ENCODE measurements at places on chromosomes 6 and 20. TPM values are rescaled to one million over a fixed set of nuclear protein-coding genes. Genes with fewer than 3 reads are reported as not detected.

DNA sequence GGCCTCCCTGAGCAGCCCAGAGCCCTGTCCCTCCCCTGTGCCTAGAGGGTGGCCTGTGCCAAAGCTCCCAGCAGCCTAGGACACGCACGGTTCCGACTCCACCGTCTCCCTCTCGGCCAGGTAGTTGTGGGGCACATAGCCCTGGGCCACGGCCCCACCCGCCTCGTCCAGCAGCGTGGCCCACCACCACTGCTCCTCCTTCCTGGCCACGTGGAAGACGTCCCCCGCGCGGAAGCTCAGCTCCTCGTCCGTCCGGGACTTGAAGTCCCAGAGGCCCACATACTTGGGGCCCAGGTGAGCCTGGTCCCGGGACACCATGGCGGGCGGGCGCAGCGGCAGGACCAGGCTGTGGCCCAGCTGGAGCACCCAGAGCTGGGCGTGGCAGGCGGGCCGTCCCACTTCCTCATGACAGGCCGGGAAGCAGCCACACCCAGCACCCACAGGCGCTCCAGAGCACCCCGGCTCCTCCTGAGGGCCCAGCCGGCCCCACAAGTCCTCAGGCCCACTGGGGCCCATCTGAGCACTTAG lies at the start of gene PTK6:
Gene PTK6, minus strand, starts transcription at position 380 of the 528 bp plus-strand sequence. Its CDS starts 62 bp downstream, at position 318.
- peaks cover 33% of the 10 kb centered on the region for H3K4me1 ChIP-seq
- H3K4me3 ChIP-seq: peak within 1 kb of the TSS; percentile 59
- no peaks in the 10 kb centered on the region for H3K36me3 ChIP-seq
- H3K27ac ChIP-seq: peak within 1 kb of the TSS; percentile 73
- DNase-seq: no peak

DNA sequence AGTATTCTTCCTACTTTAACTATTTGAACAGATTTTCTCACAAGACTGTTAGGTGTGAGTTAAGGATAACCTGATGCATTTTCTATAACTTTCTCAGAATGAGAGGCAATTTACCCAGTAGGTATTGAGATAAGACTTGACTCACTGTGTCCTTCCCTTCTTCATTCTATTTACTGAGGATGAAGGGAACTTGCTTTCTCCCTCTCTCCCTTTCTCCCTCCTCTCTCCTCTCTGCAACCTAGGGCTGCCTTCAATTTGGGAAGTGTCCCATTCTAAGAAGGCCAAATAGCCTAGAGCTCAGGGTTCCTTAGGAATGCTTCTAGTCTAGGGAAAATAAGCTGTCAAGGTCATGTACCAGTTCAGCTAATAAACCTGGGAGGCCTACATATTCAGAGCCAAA lies 3.2 kb downstream of the ECHDC1 start:
- H3K27me3 ChIP-seq: no peaks in the 10 kb centered on the region
- no peak for DNase-seq
- no peaks in the 10 kb centered on the region for H3K36me3 ChIP-seq
- no peak overlapping the region for H3K4me3 ChIP-seq
- H3K27ac ChIP-seq: no peak overlapping the region
- peaks cover 28% of the 10 kb centered on the region for H3K4me1 ChIP-seq

DNA sequence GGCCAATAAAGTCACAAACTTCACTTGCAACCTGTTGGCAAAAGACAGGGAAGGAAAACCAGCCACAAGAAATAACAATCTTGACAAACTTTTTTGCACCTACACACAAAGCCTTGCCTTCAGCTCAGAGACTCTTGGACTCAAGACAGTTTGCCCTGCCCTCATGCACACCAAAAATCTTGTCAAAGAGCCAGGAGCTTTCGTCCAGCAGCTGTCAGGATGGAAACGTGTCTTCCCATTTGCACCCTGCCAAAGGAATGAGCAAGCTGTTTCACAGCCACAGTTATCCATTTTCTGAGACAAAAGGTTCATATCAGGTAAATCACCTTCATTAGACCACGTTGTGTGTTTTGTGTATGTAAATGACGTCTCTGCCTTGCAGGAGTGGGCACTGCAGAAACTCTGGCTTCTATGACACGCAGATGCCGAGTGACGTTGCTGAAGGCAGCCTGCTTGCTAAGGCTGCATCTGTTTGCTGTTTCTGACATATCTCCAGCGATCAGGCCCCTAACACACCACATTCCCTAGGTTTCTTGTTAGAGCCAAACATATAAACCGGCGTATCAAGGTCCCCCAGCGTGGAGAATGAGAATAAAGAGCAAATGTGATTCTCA lies 193.4 kb downstream of the SYNDIG1 start:
- H3K36me3 ChIP-seq: no peaks in the 10 kb centered on the region
- H3K27me3 ChIP-seq: no peaks in the 10 kb centered on the region
- H3K27ac ChIP-seq: no peak overlapping the region
- no peak for DNase-seq

VGLL2 gene
- total RNA-seq: not detected

GRCh38 chr20:23265226-23265625 lies 85.4 kb upstream of the NXT1 start:
- H3K27ac ChIP-seq: no peak overlapping the region
- no peak for DNase-seq
- no peak overlapping the region for H3K4me3 ChIP-seq
- no peaks in the 10 kb centered on the region for H3K4me1 ChIP-seq
- H3K27me3 ChIP-seq: no peaks in the 10 kb centered on the region

DNA sequence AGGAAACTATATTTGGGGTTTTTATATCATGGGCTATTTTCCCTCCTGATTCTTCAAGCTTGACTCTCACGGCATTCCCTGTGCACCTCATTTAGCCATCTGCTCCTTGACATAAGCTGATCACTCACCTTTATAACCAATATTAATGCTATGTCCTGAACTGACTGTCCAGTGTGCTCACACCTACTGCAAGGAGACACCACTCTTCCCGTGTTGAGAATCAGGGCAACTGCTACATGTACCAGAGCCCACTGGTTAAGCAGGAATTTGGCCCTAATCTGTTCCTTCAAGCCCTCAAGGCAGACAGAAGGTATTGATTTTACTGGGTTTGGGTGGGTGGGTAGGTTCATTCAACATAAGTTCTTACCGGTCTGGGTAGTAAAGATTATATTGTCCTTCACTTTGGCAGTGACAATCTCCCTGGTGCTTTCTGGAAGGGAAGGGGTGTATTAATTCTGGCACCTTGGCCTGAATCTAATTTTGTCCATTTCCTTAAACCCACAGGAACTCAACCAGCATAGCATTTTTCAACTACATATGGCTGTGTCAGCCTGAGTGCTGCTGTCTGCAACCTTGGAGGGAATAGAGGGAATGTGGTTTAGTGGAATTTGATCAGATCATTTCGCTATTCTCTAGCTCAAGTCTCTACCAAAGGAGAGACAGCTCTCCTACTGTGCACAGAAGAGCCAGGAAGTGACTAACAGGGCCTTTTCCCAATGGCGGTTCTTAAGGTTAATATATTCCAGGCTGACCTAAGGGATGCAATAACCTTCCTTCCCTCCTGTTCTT lies 293.2 kb downstream of the BTBD9 start:
- no peak overlapping the region for H3K4me3 ChIP-seq
- no peaks in the 10 kb centered on the region for H3K4me1 ChIP-seq
- H3K27me3 ChIP-seq: no peaks in the 10 kb centered on the region
- no peak overlapping the region for H3K27ac ChIP-seq

MAK gene
- total RNA-seq: 0.73 TPM

DNA sequence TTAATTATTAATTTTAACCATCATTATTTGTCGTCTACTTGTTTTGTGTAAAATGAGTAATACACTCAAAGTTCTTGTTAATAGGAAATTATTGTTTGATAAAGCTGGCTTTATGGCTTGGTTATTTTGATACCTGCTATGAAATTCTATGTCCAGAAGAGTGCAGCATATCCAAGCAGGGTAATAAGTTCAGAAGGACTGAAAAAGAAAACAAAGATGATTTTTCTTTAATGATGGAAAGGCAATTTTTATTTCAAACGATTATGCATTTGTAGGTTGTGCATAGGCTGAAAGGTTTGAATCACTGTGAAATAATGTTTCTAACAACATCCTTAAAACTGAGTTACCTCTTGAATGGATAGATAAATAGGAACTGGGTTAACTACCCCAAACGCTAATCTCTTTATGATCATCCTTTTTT lies 1.4 kb upstream of the MAN1A1 start:
- H3K27ac ChIP-seq: no peak overlapping the region
- H3K36me3 ChIP-seq: no peaks in the 10 kb centered on the region
- H3K4me1 ChIP-seq: peaks cover 13% of the 10 kb centered on the region
- no peak for DNase-seq

- H3K4me1 ChIP-seq: no peaks in the 10 kb centered on the region
- no peak overlapping the region for H3K27ac ChIP-seq
- no peaks in the 10 kb centered on the region for H3K36me3 ChIP-seq
- no peaks in the 10 kb centered on the region for H3K27me3 ChIP-seq
- no peak overlapping the region for H3K4me3 ChIP-seq
These were observed 664.5 kb downstream of the EPM2A start for GRCh38 chr6:145070791-145071190.

DNA sequence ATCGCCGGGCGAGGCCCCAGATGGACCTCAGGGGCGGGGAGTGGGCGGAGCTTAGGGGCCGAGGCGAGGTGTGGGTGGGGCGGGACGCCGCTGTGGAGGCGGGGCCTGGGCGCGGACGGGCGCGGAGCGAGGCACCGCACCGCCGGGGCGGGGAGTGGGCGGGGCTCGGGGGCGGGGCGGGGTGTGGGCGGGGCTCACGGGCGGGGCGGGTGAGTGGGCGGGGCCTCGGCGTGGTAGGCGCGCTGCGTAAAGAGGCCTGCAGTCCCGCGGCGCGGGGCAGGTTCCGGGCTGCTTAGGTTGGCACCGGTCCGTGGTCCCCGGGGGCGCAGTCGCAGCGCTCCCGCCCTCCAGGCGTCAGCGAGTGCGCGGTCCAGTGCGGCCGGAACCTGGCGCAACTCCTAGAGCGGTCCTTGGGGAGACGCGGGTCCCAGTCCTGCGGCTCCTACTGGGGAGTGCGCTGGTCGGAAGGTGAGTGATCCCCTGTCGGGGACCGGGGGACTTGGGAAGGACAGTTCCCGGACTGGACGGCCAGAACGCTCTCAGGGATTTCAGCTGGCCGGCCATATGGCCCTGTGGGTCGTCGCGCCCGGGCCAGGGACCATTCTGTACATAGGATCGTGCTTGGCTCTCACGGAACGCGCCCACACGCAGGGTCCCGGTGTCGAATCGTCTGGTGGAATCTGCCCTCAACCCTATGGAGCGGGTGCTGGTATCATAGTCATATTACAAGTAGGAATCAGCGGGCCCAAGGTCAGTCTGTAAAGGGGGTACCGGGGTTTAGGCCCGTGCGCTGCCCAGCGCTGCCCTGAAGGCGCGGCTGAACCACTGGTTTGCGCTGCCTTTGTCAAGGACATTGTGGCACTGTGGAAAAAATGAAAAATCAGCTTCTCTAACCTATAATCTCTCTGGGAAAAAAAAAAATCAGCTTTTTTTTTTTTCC lies at the start of gene NQO2:
Gene NQO2, plus strand, starts transcription at position 277 of the 940 bp plus-strand sequence. CDS start 6,659 bp downstream, outside the sequence.
- peak within 1 kb of the TSS; percentile 93 for H3K4me3 ChIP-seq
- peak within 1 kb of the TSS; percentile 69 for H3K27ac ChIP-seq
- no peaks in the 10 kb centered on the region for H3K27me3 ChIP-seq
- H3K4me1 ChIP-seq: peaks cover 32% of the 10 kb centered on the region

TRIM15 gene
- total RNA-seq: not detected

FOXA2 gene
- total RNA-seq: not detected

GRCh38 chr6:71179249-71179885 lies 109.2 kb upstream of the OGFRL1 start:
- H3K4me3 ChIP-seq: no peak overlapping the region
- DNase-seq: no peak
- H3K36me3 ChIP-seq: no peaks in the 10 kb centered on the region
- H3K27ac ChIP-seq: no peak overlapping the region
- H3K27me3 ChIP-seq: no peaks in the 10 kb centered on the region

MYCT1 gene
- not detected for total RNA-seq

BPIFB2 gene
- total RNA-seq: not detected

- H3K4me1 ChIP-seq: no peaks in the 10 kb centered on the region
- no peaks in the 10 kb centered on the region for H3K36me3 ChIP-seq
- no peak overlapping the region for H3K27ac ChIP-seq
- DNase-seq: no peak
- no peak overlapping the region for H3K4me3 ChIP-seq
These were observed 86.2 kb upstream of the THBS2 start for GRCh38 chr6:169339731-169340309.

COL12A1 gene
- total RNA-seq: not detected

RPS6KA2 gene
- total RNA-seq: 5.6 TPM

SEL1L2 gene
- not detected for total RNA-seq

GRCh38 chr6:108117427-108118358 lies 43.2 kb upstream of the OSTM1 start:
- H3K4me3 ChIP-seq: peak overlapping the region; percentile 66
- peaks cover 64% of the 10 kb centered on the region for H3K4me1 ChIP-seq
- no peak for DNase-seq
- peaks cover 73% of the 10 kb centered on the region for H3K27me3 ChIP-seq
- no peaks in the 10 kb centered on the region for H3K36me3 ChIP-seq

- no peaks in the 10 kb centered on the region for H3K4me1 ChIP-seq
- H3K27ac ChIP-seq: no peak overlapping the region
- H3K27me3 ChIP-seq: no peaks in the 10 kb centered on the region
- no peak overlapping the region for H3K4me3 ChIP-seq
- DNase-seq: no peak
These were observed 162.8 kb upstream of the RSPO3 start for GRCh38 chr6:126955621-126956020.

EPHA7 gene
- not detected for total RNA-seq

DNA sequence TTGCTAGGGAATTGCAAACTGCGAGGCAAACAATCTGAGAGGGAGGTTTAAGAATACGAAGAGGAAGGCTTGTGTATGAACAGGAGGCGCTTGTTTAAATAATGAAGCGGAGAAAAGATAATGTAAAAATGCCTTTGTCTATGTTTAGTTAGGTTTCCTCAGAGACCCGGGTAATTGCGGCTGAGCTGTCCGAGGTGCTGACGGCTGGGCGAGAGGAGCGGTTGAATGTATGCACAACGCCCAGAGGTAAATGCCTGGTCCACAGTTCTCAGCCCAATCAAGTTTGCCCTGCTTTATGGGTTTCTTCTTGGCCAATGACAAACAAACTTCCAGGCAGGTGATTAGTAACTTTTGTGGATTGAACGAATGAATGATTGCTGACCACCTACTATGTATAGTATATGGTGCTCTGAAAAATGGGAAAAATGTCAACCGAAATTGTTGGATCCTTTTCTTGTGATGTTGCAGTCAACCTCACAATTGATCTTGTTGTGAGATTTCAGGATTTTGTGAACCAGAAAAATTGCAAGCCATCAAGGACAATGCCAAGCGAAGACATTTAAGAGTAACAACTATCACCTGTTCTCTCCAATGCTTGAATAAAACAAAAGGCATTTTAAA lies 38.3 kb upstream of the SLC32A1 start:
- no peaks in the 10 kb centered on the region for H3K36me3 ChIP-seq
- H3K4me3 ChIP-seq: no peak overlapping the region
- DNase-seq: peak; percentile 30
- H3K4me1 ChIP-seq: no peaks in the 10 kb centered on the region

DNA sequence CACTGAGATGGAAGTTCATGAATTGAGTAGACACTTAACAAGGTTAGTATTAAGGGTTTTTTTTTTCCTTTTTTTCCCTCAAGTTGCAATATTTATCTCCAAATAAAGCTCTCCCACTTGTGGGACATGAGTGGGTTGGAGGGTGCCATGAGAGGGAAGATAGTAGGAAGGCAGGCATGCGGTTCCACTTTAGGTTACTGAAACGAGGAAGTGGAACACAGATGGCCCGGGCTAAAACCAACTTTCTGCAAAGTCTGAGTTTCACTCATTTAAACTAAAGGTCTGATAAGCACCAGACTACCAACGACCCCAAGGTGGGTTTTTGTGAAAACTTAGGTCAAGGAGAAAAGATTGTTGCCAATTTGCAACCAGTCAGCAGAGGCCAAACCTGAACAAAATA lies 42.2 kb downstream of the TBC1D7 start:
- H3K27ac ChIP-seq: no peak overlapping the region
- no peak for DNase-seq
- no peaks in the 10 kb centered on the region for H3K27me3 ChIP-seq
- H3K36me3 ChIP-seq: no peaks in the 10 kb centered on the region

GRCh38 chr6:45880159-45880558 lies 135.5 kb downstream of the CLIC5 start:
- H3K27me3 ChIP-seq: no peaks in the 10 kb centered on the region
- H3K4me1 ChIP-seq: no peaks in the 10 kb centered on the region
- H3K36me3 ChIP-seq: no peaks in the 10 kb centered on the region

BHLHE23 gene
- total RNA-seq: not detected
